ENCODE measurements at places on chromosomes 2 and 18.

GRCh38 chr2:239061824-239062570 lies 214.1 kb downstream of the TWIST2 start:
- no peak for DNase-seq

DNA sequence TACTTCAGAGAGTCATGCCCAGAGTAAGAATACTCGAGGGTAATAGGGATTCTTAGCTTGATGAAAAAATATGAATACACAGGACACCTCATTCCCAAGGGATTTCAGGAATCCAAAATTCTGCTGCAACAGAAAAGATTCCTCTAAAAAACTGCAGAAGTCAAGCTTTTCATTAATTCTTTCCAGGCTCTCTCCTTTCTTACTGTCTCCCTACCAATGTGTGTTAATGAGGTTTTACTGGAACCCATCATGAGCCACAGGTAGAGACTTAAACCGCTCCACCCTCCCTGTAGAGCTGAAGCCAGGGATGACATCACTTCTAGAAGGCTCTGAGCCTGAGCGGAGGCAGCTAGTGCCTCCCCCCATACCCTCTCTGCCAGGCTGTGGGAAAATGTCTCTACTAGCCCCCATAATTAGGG lies 3.4 kb downstream of the SDC1 start:
- no peak for DNase-seq

DNA sequence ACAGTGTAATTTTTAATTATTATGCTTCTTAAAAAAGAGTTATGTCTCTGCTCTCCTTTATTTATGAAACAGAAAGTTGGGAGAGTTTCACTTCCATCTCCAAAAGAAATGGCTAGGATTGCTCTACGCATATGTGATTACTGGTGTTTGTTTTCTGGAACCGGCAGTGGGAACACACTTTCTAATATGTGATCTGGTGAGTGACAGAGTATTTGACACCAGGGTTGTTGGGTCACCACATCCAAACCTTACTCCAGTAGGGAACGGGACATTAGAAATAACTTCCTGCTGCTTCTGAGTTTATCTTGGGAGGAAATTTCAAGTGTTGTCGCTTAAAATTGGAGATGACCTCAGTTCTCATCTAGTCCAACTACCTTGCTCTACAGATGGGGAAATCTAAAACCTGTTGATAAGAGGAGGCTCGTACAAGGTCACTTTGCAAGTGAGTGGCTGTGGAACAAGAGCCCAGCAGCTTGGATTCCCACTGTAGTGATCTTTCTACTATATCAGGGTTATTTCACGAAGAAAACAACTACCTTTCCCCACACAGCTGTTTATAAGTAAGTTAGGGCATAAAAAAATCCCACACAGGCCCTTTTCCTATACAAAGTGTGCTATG lies 108.5 kb downstream of the TTC32 start:
- DNase-seq: no peak

GRCh38 chr2:224640679-224641078 lies 55.5 kb upstream of the CUL3 start:
- no peak for DNase-seq

GRCh38 chr2:66031236-66031635 lies 403.7 kb upstream of the MEIS1 start:
- DNase-seq: no peak

DNA sequence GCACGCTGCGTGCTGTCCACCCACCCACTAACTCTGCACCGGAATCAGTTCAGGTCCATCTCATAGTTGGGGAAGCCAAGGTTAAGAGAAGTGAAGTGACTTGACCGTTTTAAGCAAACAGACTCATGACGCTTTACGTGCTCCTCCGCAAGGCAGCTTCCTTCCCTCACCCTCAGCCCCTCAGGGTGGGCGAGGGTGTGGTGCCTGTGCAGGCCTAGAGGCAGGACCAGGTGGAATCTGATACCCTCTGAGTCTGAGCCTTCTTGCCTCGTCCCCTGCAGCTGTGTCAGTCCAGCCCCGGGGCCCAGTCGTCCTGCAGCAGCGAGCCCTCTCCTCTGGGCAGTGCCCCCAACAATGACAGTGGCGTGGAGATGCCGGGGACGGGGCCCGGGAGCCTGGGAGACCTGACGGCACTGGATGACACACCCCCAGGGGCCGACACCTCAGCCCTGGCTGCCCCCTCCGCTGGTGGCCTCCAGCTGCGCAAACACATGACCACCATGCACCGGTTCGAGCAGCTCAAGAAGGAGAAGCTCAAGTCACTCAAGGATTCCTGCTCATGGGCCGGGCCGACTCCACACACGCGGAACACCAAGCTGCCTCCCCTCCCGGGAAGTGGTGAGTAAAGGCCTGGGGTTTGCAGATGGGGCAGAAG lies 250.5 kb downstream of the GLI2 start:
- no peak for DNase-seq

DNA sequence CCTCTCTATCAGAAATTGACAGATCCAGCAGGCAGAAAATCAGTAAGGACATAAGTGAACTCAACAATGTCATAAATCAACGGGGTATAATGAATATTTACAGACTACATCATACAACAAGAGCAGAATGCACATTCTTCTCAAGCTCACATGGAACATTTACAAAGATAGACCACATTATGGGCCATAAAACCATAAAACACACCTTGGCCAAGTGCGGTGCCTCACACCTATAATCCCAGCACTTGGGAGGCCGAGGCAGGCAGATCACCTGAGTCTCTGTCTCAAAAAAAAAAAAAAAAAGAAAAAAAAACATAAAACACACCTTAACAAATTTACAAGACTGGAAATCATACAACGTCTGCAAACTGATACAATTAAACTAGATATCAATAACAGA lies 36.7 kb downstream of the FBXO15 start:
- DNase-seq: no peak

GRCh38 chr2:144498277-144498676 lies 21.6 kb downstream of the ZEB2 start:
- no peak for DNase-seq

DNA sequence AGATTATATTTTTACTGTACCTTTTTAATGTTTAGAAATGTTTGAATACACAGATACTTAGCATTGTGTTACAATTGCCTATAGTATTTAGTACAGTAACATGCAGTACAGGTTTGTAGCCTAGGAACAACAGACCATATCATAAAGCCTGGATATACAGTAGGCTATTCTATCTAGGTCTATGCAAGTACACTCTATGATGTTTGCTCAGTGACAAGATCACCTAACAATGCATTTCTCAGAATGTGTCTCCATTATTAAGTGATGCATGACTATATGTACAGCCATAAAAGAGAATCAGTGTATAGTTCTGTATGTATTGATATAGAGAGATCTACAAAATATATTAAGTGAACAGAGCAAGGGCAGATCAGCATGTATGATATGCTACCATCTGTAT lies 616.4 kb downstream of the XIRP2 start:
- no peak for DNase-seq

DNA sequence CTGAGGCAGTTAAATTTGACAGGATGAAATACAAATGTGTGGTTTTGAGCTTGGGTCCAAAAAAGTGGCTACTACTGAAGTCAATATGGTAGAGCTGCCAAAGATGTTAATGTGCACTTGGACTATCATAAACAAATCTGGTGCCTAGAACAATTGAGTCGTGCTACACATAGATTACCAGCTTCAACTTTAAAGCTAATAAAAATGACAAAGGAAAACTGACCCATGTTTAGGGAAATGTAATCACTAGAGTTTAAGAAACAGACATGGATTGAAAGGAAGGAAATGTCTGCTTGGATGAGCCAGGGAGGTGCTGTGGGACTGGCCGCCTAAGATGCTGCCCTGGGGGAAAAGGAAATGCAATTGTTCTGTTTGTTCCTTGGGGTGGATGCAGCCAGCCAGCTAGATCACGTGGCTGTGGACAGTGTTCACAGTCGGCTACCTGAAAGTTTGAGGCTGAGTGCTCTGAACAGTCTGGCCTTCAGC lies 36.6 kb downstream of the CYB5A start:
- DNase-seq: no peak

- DNase-seq: no peak
Measured at GRCh38 chr2:18284331-18284730, 276.1 kb downstream of the RDH14 start.

- DNase-seq: no peak
Measured at GRCh38 chr2:105701042-105701441, 43.7 kb upstream of the NCK2 start.

DNA sequence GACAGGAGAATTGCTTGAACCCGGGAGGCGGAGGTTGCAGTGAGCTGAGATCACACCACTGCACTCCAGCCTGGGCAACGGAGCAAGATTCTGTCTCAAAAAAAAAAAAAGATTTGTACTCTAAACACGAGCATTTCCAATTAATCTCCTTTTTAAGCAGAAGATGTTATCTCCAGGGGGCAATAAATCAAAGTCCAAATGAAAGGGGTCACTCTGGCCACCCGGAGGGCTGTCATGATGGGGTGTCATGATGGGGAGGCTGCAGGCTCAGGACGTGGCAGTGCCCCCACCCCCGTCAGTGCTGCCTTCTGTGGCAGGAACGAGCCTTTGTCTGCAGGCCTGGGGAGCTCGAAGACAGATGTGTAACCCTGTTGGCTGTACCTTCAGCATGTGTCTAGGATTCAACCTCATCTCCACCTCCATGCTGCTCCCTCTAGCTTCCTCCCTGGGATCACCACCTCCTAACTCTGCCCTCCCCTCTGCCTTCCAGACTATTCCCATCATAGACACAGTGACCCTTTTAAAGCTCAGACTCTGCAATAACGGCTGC lies 76.9 kb upstream of the YWHAQ start:
- DNase-seq: peak; percentile 15

DNA sequence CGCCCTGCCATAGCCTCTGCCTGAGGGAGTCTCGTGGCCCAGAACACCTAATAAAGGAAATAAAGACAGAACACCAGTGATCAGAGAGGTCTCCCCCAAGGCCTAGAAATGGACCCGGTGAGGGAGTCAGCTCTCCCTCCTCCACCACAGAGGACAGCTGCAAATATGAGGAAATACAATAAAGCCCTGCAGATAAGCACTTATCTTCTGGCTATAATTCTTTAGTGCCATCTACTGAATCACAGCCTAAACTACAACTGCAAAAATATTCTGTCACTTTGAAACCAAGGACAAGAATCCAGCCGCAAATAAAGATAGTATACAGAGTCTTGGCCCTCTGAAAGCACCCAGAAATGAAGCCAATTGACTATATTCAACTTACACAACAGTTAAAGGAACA lies 42.4 kb upstream of the TACR1 start:
- no peak for DNase-seq

- no peak for DNase-seq
Measured at GRCh38 chr2:10414591-10414990, 33.5 kb downstream of the ODC1 start.

DNA sequence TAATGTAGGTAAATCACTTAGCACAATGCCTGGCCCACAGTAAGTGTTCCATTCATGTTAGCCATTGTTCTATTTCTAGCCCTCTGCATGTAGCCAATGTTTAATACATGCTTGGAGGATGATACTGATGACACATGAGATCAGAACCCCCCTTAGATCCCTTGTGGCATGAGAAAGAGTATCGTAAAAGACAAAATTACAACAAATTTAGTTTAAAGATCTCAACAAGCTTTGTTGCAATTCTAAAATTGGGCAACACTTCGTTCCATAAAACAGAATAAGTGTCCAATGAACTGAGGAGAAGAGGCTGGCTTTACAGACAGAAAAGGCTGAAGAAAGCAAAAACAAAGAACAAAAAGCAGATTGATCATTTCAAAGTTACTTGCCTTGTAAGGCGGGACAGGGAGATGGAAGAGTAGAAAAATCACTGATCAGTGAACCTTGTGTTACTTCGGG lies 148.7 kb upstream of the SLC1A4 start:
- no peak for DNase-seq
